ENCODE measurements at places on chromosomes 4 and X.
A peak's percentile ranks its signal among the peaks of the same experiment; 100 is the strongest.

GRCh38 chrX:102029026-102029425 is 96.5 kb upstream of the TCEAL2 start:
- no peak for DNase-seq

GRCh38 chr4:103802766-103803165 is 83.0 kb upstream of the TACR3 start:
- no peak for DNase-seq

- DNase-seq: no peak
Measured at GRCh38 chr4:184348311-184349233, 125.8 kb downstream of the IRF2 start.

- DNase-seq: no peak
Measured at GRCh38 chr4:22323691-22324090, 192.2 kb downstream of the ADGRA3 start.

DNA sequence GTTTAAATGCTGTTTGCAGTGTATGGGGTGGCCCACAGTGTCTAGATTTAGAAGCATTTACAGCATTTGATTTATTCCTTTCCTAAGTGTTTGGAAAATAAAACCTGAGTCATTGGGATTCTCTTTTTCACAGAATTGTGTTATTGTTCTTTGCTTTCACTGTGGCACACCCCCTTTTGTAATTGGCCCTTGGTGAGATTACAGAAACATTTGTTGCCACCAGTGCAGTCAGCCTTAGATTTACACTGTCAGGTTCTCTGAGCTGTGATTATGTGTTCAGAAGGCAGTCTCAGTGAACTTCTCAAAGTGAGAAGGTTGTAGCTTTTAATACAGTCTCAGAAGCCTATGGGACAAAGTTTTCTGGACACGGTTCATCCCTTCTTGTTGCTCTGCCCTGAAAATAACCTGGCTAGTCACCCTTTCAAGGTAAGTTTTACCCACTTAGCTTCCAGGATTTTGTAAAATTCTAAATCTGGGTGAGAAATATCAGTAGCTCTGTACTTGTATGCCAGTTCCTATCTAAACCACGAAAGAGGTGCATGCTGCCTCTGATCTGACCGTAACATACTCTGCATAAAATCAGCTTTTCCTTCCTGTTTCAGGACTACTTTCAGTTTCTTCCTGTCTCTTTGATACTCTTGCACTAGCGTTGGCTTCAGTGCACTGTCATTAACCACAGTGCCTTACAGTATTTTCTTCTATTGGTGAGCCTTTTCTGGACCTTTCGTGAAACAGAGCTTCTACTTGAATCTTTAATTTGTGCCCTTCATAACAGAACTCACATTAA is 12.6 kb downstream of the RUFY3 start:
- no peak for DNase-seq

DNA sequence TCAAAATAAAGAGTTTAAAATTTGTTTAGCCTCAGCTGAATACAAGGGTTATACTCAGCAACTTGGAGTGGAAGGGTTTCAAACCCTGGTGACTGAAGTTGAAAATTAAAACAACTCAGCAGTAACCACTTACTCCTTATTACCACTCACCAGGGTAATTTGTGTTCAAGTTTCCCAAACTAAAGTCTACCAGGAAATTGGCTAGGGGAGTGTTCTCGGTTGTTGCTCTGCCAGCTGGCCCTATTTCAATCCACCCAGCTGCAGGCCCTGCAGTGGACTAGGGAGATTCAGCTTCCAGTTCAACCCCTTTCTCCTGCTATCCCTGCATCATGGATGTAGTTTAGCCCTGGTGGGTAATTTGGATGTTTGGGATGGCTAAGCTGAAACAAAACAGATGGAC is 37.8 kb upstream of the EXOC1L start:
- DNase-seq: no peak

GRCh38 chr4:125244848-125245450 is 69.8 kb upstream of the FAT4 start:
- DNase-seq: peak; percentile 26

GRCh38 chrX:129798888-129799287 is 19.1 kb downstream of the SASH3 start:
- DNase-seq: no peak

DNA sequence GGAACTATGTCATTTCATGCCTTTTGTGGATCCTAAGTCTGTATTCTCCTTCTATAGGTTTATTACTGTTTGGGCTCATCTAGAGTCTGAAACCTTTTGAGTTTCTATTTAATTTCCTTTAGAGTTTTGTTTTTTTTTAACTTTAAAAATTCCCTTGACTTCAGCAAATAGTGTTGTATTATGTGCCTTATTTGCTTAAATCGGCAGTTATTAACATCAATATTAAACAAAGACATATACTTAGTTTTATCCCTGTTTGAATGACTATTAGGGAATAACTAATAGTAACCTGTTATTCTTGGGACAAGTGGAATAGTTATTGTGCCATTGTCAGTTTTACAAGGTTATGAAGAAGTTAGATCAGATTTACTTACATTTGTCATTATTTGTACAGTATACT is 112.8 kb upstream of the NUDT6 start:
- DNase-seq: no peak

GRCh38 chrX:77415161-77415560 is 32.0 kb upstream of the FGF16 start:
- no peak for DNase-seq

- no peak for DNase-seq
Measured at GRCh38 chr4:55729351-55730279, 90.0 kb upstream of the EXOC1L start.

GRCh38 chr4:184934961-184935360 is 83.3 kb upstream of the HELT start:
- no peak for DNase-seq

DNA sequence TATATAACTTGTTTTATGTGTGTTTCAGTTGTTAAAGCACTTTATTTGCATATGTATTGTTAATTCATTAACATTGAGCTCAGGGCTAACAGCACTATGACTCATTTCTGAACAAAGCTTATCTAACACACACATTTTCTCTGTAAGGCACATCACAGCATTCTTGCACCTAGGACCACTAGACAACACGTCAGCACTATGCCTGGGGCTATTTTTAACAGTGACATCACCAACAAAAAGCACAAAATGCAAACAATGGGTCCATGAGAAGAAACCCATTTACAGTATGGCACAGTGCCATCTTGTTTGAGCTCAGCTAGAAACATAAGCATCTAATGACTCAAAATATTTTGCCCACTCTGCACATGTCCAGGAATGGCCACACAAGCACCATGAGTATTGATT is 124.4 kb downstream of the RELL1 start:
- DNase-seq: no peak

GRCh38 chr4:168737806-168738172 is 240.9 kb downstream of the PALLD start:
- DNase-seq: no peak

DNA sequence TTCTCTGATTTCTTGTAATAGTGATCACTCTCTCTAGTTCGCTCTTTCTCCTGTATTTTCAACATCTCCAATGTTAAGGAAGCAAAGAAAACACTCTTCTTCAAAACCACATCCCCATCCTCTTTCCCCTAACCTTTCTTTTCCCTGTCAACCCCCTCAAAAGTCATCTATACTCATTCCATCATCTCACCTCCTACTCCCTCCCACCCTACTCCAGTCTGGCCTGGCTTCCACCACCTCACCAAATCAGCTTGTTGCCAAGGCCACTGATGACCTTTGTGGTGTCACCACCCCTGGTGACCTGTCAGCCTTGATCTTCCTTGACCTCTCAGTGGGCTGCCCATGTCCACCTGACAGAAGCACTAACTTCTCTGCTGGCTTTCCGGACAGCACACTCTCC is 2.3 kb downstream of the FAM3A start:
- DNase-seq: no peak

DNA sequence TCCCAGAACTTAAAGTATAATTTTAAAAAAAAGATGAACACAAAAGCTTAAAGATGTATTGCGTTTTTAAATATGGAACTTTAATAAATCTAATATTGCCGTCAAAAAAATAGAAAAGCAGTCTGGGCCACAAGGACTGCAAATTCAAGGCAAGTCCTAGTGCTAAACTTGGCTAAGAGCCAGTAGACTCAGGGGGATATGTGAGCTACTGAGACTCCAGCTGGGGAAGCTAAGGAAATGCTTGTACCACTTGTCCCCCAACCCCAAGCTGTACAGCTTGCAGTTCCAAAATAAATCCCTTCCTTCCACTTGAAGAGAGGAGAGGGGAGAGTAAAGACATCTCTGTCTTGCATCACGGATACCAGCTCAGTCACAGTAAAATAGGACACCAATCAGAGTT is 290.8 kb upstream of the FGF13 start:
- DNase-seq: no peak

GRCh38 chr4:110615353-110616237 is 7.3 kb downstream of the PITX2 start:
- DNase-seq: no peak

GRCh38 chrX:16771483-16772398 is 14.5 kb upstream of the TXLNG start:
- no peak for DNase-seq

GRCh38 chr4:146237092-146237491 is 22.8 kb downstream of the REELD1 start:
- DNase-seq: no peak

- no peak for DNase-seq
Measured at GRCh38 chrX:24463077-24463476, 2.0 kb upstream of the PDK3 start.
